Endothelial cell (in vitro differentiated cells): ENCODE measurements at places on chromosomes 6 and 20.
A peak's percentile ranks its signal among the peaks of the same experiment; 100 is the strongest.

DNA sequence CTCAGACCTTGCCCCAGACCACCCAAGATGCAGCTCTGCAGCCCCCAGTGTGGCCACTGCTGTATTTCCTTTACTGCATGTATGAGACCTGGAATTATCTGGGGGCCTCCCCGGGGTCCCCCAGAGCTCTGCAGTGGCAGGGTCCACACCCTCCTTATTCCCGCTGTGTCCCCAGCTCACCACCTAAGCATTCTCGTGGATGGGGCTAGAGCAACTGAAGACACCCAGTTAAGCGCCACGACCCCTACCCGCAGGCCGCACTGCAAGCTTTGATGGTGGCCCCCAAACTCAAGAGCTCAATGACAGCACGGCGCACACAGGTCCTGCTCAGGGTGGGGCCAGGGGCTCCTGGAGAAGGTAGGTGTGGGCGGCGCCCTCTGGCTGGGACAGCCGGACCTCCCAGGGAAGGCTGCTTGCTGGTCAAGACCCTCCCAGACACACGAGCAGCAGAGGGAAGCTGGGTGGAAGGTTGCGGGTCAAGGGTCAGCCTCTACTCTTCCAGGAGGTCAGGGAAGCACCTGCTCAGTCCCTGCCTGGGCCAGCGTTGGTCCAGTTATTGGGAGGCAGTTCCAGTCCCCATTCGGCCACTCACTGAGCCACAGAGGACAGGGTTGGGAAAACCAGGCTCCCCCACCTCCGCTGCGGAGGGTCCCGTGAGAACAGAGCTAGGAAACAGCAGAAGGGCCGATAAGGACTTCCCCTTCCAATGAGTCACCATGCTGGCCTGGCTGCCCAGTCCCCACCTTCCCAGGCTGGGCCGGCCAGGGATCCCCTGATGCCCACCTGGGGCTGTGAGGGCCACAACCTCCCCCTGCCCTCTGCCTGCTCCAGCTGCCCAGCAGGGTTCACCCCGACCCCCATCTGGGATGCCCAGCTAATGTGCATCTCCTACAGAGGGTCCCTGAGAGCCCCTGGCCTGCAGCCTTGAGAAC lies 2.9 kb downstream of the LAMA5 start:
- DNase-seq, result no peak

GRCh38 chr6:148251891-148252290 lies 90.7 kb upstream of the SASH1 start:
- no peak for DNase-seq

GRCh38 chr20:31698803-31699718 lies 23.6 kb downstream of the BCL2L1 start:
- peak; percentile 42 for DNase-seq

DNA sequence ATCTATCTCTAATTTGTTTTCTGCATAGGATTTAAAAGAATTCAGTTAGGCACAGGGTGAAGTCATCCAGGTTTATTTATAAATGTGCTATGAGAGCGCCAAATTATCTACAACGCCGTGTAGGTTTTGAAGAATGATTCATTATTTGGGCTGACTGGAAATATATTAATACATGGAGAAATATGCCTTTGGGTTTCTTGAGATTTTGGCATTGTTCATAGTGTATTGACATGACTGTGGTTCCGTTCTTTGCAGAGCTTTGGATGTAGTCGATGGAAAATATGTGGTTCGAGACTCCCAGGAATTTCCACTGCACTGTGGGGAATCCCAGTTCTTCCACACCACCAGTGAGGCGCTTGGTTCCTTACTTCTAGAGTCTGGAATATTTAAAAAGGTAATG lies 90.9 kb downstream of the CRYBG1 start:
- no peak for DNase-seq

DNA sequence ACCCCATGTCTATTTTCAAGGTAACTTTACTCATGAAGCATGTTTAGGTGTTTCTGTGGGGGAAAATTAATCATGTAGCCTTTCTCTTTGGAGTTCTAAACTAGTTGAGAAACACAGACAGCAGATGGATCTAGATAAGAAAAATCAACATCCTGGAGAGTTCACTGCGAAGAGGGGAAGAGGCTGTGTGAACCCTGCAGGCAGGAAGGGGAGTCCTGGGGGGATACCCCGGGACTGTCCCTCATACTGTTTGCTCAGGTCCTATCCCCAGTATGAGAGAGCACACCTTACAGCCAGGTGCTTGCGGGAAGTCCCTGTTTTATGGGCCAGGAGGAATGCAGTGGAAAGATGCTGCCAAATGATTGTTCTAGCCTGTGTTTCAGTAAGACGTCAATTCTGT lies 32.7 kb downstream of the CHMP4B start:
- DNase-seq, result no peak

DNA sequence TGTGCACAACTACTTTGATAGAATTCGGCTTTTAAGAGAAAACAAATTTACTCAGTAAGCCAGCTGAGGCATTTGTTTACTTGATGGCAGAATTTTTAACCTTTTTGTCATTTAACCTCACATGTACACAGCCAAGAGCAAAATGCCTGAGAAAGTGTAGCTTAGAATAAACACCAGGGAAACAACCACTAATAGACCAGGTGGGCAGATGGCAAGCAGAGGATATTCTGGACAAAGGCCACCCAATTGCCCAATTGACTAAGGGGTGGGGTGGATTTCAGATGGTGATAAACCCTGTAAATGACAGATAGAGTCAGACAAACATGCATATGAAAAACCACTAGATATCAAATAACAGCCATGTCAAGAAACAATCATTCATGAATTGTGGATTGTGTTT lies 190.7 kb upstream of the FBXL4 start:
- DNase-seq, result no peak

DNA sequence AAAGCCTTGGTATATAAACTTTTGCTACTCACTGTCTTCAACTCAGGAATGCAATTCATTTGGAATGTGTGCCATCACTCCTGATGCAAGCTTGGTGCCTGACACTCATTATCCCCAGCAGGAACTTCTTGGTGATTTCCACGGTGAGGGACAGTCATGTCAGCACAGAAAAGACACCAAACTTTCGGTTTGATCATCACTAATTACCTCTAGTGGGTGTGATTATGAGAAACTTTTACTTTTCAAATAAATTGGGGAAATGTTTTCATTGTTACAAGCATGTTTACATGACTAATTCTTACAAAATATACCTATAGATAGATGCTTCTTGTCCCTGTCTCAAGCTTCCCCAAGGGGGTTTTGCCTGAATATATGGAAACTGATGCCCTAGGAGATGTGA lies 40.9 kb downstream of the RPP40 start:
- DNase-seq, result no peak

GRCh38 chr20:19832875-19833274 lies 74.8 kb downstream of the RIN2 start:
- DNase-seq, result no peak

DNA sequence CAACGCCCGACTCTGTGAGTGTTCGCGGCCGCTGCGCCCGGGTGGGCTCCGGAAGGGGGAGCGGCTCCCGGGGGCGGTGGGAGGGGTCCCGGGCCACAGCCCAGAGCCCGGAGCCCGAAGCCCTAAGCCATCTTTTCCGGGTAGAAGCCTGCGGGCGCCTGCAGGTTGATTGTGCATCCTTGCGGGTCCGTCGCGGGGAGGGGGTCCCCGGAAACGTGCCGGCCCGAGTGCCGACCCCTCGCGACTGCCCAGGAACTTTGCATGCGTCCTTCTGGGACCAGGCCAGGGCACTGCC lies 413 bp downstream of the PTPRA start:
- peak; percentile 82 for DNase-seq

DNA sequence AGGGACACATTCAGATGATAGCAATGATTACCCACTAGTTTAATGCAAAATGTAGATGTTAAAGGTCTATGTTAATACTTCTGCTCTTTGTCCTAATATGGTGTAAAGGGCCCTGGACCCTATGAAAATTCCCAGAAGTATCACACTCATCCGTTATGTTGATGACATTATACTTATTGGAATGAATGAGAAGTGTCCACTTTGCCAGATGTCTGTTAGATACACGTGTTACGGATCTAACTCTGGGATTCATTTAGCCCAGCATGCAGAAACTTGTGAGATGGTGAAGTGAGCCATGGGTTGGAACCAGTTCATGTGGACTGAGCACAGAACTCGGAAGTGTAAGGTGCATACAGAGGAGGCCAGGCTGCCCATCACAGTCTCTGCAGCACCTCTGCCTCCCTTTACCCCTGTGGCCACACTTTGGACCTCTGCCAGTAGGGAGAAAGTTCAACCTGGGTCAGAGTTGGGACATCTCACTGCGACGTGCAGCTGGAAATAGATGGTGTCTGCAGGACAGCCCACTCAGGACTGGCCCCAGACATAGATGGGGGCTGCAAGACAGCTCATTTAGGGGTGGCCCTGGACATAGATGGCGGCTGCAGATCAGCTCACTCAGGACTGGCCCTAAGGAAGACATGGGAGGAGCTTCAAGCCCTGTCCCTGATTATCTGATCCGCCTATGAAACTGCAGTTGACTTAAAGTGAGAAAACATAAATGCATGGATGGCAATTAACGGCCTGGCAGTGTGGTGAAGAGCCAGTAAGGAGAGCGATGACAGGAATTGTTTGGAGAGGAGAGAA lies 71.2 kb upstream of the THBS2 start:
- DNase-seq, result no peak

- no peak for DNase-seq
These were observed 260.6 kb upstream of the TAB2 start for GRCh38 chr6:149056777-149057463.

DNA sequence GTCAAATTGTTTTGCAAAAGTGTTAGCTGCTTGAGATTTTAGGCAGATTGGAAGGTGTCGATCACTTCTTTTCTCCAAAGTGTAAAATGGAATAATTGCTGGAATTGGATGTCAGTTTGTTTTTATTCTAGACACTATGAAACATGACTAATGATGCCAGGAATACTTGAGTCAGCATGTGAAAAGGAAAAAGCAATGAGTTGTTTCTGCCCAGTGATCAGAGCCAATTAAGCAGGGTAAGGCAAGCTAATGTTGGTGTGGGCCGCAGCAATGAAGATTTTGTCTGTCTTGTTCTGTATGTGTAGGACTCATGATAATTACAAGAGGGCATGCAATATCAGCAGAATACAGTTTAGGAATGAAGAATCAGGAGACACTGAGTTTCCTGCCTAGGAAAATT lies 110.3 kb downstream of the CARMIL1 start:
- DNase-seq, result no peak

DNA sequence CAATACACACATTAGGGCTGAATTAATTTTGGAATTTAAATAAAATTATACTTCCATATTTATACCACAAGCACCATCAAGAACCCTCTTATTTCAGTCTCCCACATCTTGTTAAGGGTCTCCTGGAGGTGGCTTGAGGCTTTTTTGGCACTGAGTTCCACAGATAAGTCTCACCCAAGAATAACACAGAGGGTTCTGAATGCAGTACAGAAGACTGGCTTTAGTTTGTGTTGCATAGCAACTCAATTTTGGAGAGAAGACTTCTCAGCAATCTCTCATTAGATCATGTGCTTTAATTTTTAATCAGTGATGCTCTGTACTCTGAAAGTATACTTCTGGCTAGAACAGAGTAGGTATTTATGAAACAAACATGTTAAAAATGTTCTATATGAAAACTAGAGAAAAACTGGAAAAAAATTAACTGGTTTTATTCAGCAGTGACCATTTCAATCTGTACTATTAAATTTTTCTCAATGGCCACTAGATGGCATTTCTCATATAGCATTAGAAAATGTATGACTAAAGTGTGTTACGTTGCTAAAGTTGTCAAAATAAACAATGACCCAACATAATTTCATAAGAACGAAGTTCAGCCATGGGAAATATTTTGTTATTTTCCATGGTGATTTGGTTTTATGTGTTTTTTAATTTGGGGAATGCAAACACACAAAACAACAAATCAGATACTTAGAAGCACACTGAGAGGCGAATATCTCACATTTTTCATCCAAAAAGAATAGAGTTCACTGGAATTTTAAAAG lies 32.7 kb upstream of the MAP7 start:
- no peak for DNase-seq

DNA sequence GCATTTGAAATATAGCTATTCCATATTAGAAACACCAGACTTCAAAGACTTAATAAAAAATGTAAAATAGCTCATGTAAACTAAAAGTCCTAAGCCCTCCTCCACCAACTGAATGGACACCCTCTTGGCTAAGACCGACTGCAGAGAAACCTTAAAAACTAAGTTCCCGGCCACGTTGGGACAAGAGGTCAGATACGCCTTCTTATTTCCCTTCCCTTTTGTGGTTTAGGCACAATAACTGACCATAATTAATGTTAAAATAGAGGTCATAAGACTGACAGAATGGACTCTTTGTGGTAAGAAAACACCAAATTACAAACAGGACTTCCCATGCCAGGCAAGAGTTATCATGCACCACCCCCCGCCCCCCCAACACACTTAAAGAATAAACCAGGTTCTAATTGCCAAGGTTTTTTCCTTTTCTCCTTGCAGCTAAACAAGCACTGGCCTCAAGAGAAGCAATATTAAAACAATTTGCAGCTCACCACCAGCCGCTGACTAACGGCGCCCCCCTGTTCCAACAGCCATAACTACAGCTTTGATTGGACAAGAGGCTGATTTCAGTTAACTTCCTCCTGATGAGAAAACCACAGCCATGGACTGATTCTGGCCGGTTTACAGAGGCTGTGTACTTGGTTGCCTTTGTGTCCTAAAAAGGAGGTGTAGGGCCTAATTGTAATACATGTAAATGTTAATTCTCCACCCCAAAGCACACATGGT lies 10.7 kb upstream of the LAMP5 start:
- DNase-seq, result no peak

- DNase-seq, result no peak
These were observed 116.6 kb upstream of the HTR1E start for GRCh38 chr6:86820750-86821149.

- no peak for DNase-seq
These were observed 20.5 kb downstream of the EPB41L1 start for GRCh38 chr20:36175016-36175415.

DNA sequence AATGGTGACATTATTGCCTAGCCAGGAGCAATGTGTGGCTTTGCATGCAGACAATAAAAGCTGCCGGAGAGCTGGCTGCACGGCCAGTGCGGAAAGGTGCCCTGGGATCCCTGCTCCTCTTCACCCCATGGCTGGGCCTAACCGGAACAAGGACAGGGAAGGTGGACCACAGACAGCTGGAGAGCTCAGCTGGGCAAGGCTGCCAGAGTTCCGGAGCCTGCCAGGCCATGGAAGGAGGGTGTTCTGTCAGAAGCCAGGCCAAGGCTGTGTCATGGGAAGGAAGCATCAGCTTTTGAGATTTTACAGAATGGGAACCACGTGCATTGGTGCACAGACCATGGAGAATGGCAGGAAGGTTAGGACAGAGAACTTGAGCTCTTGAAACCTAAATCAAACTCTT lies 25.0 kb downstream of the MAP1LC3A start:
- DNase-seq, result no peak

GRCh38 chr6:127464881-127465459 lies 5.8 kb upstream of the KIAA0408 start:
- peak; percentile 74 for DNase-seq

- DNase-seq, result no peak
These were observed 102.5 kb downstream of the PPP1R14C start for GRCh38 chr6:150245148-150245935.

GRCh38 chr6:122947355-122947754 lies 48.7 kb upstream of the CLVS2 start:
- peak; percentile 57 for DNase-seq

- DNase-seq, result no peak
These were observed 147.2 kb downstream of the TFAP2C start for GRCh38 chr20:56776345-56776744.
